Colonic mucosa (tissue), 4 donors: ENCODE measurements at places on chromosomes 1 and 21.

GRCh38 chr1:232260861-232261260 lies 369.1 kb downstream of the SIPA1L2 start:
- no peak for DNase-seq

DNA sequence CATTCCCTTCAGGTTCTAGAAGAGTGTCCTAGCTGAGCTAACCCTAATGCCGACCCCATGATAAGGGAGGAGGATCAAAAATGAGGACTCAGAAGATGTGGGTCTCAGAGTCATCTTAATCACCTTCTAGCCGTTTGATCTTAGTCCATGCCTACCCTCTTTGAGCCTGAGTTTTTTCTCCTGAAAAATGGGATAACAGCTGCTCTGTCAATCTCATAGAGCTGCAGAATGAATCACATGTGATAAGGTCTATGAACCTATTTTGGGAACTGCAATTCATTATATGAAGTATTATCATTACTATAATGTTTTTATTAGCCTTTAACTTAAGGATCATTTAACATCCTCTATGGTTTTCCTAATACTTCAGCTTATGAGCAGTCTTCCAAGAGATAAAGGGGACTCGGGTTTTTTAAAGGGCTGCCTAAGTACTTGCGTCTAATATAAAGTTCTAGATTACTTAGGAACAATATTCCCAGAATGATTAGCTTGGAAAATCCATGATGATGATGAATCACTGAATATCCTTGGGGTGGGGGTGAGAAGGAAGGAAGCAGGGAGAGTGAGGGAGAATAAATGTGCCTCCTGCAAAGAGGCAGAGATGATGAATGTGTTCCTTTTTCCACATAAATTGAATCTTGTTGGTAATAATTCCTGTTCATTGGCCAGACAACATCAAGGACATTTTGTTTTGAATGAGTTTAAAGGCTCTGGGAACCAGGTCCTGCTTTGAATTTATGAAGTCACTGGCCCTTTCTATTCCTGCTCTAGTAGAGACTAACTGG lies 66.8 kb downstream of the COLGALT2 start:
- DNase-seq = no peak

DNA sequence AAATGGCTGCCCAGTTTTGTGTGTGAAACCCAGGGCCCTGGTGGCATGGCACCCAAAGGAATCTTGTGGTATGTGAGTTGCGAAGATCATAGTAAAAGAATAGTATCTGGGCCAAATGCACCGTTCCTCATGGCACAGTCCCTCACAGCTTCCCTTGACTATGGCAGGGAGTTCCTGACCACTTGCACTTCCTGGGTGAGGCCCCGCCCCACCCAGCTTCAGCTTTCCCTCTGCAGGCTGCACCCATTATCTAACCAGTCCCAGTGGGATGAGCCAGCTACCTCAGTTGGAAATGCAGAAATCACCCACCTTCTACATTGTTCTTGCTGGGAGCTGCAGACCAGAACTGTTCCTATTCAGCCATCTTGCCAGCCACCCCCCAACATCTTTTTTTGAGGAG lies 63.0 kb downstream of the SLC5A9 start:
- no peak for DNase-seq

DNA sequence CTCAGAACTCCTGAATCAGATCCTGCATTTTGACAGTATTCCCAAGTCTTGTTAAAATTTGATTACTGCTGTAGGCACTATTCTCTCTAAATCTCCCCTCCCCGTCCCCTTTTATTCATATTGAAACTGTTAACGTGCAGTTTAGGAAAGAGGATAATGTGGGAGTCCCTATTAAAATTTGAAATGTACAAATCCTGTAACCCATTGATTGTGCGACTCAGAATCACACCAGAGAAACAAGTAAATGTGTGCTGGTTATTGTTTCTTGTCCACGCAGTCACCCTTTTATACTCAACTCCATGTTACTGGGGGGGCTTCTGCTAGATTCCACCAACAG lies 584 bp upstream of the LTN1 start:
- DNase-seq = no peak

DNA sequence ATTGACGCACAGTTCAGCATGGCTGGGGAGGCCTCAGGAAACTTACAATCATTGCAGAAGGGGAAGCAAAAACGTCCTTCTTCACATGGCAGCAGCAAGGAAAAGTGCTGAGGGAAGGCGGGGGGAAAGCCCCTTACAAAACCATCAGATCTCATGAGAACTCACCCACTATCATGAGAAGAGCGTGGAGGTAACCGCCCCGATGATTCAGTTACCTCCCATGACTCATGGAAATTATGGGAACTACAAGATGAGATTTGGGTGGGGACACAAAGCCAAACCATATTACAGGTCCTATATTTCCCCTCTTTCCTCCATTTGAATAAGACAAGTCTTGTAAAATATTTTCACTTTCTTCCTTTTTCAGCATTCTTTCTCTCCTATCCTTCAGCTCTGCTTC lies 7.7 kb upstream of the TTLL7 start:
- no peak for DNase-seq

- peak; percentile 14 for DNase-seq
Measured at GRCh38 chr21:45994086-45994661, 12.6 kb downstream of the COL6A1 start.

- DNase-seq = no peak
Measured at GRCh38 chr1:239212811-239213220, 173.6 kb upstream of the CHRM3 start.

DNA sequence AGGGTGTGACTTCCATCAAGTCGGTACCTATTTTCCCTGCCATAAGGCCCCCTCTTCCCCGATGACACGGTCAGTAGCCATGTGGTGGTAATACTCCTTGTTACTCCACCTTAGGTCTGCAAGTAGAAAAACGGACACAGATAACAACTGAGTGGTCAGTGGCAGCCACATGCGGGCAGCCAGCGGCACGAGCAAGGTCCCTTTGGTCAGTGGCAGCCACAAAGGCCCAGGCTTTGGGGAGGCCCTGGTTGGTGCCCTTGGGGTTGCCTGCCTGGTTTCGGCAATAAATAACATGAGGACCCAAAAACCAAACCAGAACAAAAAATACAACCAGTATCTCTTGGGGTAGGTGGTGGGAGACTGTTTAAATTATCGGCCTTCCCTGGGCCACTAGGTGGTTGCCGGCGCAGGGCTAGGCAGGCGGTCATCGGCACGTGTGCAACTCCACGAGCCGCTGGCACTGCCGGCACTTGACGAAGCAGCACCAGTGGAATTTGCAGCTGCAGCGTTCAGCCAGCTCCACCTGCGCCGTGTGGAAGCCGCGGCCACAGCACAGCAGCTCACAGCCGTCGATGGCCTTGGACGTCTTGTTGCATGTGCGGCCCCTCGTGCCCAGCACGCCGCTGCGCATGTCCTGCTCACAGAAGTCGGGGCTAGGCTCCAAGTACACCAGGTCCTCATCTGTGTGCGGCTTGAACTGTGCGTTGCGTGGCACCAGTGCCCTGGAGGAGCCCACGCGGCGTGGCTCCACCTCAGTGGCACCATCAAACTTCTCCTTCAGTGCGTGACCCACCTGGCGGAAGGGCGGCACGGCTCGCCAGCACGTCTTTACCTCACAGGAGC lies 23.1 kb downstream of the WNT4 start:
- no peak for DNase-seq

DNA sequence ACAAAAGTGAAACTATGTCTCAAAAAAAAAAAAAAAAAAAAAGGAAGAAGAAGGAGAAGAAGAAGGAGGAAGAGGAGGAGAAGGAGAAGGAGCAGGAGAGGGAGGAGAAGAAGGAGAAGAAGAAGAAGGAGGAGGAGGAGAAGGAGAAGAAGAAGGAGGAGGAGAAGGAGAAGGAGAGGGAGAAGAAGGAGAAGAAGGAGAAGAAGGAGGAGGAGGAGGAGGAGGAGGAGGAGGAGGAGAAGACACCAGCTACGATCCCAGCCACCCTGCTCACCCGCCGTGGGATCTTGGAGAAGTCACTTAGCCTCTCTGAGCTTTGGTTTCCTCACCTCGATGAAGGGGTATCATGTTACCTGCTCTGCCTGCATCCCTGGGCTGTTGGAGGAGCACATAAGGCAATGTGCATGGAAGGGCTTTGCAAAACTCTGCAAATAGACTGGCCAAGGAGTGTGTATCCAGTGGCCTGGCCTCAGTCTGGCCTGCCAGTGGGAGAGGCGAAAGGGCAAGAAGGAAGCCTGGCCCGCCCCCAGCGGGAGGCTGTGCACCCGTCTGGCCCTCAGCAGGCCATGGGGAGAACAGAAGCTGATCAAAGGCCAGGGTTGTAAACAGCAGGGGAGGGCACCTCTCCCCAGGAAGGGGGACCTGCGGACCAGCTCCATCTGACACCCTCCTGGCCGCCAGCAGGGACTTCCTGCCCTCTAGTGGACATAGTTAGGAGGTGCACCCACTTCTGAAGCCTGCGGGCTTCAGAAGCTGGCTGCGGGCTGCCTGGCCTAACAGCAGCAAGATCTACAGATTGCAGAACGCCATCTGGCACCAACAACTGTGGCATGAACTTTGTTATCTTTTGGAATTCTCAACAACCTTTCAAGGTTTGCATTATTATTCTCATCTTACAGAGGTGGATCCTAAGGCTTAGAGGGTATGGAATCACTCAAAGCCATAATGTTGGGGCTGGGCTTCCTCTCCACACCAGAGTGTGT lies 19.2 kb upstream of the CDK18 start:
- peak; percentile 72 for DNase-seq

- no peak for DNase-seq
Measured at GRCh38 chr1:66244429-66244828, 289.5 kb upstream of the SGIP1 start.

GRCh38 chr1:2109581-2110021 lies 59.4 kb downstream of the PRKCZ start:
- DNase-seq = no peak

DNA sequence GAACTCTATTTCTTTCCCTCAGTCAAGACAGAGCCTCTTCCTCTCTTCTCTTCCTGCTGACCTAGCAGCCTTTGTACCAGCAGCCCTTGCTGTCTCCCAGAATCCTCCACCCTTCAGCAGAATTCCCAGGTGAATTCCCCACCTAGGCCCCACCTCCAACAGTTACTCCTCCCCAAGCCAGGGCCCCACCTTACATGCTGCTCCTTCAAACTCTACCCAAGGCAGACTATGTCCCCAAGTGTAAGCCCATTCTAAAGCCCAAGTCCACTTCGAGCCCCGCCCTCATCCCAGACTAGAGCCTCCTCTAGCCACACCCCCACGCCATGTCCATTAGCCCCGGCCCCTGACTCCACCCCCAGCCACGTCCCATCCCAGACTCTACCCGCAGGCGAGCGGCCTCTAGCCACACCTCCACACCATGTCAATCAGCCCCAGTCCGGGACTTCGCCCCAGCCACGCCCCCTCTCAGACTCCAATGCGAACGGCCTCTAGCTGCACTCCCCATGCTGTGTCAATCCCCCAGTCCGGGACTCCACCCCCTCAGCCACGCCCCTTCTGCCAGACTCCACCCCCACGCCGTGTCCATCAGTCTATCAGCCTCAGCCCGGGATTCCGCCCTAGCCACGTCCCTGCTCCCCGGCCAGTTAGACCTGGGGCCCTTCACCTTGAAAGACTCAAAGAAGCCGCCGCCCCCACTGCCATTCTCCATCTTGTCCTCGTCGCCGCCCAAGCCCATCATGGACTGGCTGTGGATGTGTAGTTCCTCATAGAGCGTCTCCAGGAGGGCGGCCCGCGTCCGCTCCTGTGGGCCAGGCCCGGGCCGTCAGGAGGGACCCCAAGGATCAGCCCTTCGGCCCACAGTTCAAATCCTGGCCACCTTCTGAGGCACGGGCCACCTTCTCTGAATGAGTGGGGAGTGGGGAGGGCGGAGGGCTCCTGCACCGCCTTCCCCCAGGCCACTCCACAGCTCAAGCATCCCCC lies 61.3 kb downstream of the RAP1GAP start:
- DNase-seq = peak; percentile 98

- no peak for DNase-seq
Measured at GRCh38 chr1:198977909-198978308, 339.1 kb downstream of the PTPRC start.

GRCh38 chr1:48681476-48682305 lies 95.0 kb downstream of the BEND5 start:
- DNase-seq = no peak

GRCh38 chr1:212664409-212665199 lies 35.0 kb downstream of the BATF3 start:
- DNase-seq = no peak

DNA sequence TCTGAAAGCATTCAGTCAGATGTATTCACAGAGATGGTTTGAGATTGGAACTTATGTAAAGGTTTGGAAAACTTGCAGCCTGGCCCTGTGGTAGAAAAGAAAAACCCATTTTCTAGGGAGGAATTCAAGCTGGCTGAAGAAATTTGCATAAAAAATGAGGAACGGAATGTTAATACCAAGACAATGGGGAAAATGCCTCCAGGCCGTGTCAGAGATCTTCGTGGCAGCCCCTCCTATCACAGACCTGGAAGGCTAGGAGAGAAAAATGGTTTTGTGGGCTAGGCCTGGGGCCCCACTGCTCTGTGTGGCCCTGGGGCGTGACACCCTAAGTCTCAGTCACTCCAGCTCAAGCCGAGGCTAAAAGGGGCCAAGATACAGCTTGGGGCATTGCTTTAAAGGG lies 26.7 kb downstream of the NME7 start:
- no peak for DNase-seq

DNA sequence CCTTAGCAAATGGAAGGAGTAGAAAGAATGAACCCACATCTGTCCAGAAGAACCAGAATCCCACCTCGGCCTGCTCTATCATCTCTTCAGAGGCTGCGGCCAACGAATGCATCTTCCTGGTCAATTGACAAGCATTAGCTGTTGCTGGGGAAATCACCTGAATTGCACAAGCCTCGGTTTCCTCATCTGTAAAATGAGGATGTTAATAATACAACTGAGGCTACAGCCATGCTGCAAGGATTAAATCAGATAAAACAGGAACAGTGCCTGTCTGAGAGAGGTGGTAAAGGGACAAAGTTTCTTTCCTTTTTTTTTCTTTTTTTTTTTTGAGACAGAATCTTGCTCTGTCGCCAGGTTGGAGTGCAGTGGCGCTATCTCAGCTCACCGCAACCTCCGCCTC lies 99.8 kb downstream of the KIF14 start:
- DNase-seq = no peak

DNA sequence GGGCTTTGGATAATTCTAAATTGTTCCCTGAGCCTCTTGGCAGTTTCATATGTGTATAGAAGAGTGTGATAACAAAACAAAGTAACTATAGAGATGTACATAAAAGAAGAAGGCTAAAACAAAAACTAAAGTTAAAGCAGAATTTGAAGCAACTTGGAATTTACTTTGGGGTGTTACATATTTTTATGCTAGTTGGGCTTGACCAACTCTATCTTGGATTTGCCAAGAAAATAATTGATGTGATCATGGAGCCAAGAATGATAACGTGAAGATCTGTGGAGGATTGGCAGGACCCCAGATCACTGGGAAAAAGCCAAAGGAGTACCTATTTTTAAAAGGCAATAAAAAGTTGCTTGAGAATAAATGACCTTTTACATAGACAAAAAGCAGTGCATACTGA lies 206.9 kb downstream of the LMO4 start:
- DNase-seq = no peak
